ENCODE measurements at places on chromosomes 12 and 14. TPM values are rescaled to one million over a fixed set of nuclear protein-coding genes. Genes with fewer than 3 reads are reported as not detected.

BDKRB1 gene
- total RNA-seq, result not detected

ATG14 gene
- 3.5 TPM for total RNA-seq

KRT85 gene
- total RNA-seq, result not detected

GRCh38 chr12:28189784-28190320, 404 bp upstream of the CCDC91 start:
- DNase-seq, result no peak

DNA sequence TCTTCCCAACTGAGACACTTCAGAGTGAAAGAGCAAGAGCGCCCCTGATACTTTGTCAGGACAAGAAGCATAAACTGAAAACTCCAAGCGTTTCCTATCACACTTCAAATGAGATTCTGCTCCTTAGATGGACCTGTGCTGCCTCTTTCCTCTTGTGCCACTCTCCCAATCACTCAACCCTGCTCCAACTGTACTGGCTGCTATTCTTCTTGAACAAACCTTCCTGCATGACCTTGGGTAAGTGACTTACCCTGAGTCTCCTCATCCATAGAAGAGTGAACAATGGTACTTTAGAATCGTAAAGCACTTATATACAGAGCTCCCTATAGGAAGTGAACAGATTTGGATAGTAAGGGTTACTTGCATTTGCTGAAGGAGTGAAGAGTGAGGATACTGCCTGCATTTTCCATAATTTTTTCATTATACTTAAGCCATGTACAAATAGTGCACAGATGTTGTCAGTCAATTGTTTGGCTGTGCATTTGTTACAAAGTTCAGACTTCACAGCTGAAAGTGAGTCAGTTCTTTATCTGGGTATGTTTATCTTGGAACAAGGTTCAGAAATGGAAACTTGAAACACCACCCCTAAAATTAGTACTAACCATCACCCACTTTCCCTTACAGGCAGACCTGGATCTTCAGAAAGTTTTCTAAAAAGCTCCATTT, 10.8 kb downstream of the MTERF2 start:
- peak; percentile 45 for DNase-seq

DNA sequence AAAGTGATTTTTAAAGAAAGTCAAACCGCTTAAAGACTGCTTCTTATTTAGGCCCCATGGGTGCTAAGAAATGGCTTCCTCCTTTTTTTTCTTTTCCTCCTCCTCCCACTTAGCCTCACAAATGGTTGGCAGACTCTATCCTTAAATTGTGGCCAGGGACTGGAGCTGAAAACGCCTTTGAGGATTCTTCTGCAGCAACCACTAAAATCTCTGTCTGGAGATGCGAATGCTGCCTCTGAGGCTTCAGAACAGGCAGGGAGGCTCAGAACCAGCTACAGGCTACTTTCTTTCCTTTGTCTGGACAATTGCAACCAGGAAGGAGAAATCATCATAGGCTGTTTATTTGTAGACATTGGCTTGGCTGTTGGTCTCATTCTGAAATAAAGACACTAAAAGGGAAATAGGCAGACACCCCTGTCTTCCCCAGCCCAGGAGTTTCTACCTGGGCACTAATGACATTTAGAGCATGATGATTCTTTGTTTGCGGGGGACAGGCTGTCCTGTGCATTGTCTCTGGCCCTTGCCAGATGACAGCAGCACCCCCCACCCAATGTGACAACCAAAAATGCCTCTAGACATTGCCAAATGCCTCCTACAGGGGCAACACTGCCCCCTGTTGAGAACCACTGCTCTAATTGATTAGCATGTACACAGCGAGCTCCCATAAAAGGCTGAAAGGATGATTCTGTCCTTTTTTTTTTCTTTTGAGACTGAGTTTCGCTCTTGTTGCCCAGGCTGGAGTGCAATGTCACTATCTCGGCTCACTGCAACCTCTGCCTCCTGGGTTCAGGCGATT, 50.3 kb downstream of the MAP1LC3B2 start:
- DNase-seq, result no peak

GRCh38 chr12:13595536-13596443, 385.6 kb downstream of the GRIN2B start:
- DNase-seq, result no peak

Data from HT-29 (cell line).